ENCODE measurements at places on chromosomes 3 and 15.

GRCh38 chr15:61748529-61748928 lies 311.7 kb downstream of the VPS13C start:
- no peak for DNase-seq

GRCh38 chr3:197734667-197735318 lies 1.9 kb downstream of the RUBCN start:
- DNase-seq: no peak

- no peak for DNase-seq
Observed at GRCh38 chr3:189851682-189852081, 220.5 kb downstream of the TP63 start.

DNA sequence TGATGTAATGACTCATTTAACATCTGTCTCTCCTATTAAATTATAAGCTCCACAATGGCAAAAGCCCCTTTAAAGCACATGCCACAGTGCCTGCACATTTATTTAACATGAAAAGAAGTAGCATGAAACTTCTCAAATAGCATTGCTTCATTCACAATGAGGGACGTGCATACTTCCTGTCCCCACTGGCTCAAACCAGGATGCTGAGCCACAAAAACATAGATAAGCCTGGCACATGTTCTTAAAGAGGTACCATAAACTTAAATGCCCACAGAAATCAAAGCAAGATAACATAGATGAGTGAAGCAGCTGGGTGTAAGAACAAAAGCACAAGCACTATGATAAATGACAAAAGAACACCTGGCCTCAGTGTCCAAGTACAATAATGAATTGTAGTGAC lies 3.8 kb downstream of the TP53BP1 start:
- DNase-seq: no peak

- no peak for DNase-seq
Observed at GRCh38 chr3:33612607-33613006, 105.4 kb downstream of the CLASP2 start.

GRCh38 chr3:41199866-41200668 lies 762 bp downstream of the CTNNB1 start:
- peak; percentile 7 for DNase-seq

- DNase-seq: no peak
Observed at GRCh38 chr3:156180077-156180476, 59.7 kb downstream of the KCNAB1 start.

Data from neural crest cell (in vitro differentiated cells).